ENCODE measurements at places on chromosomes 11 and 22.

GRCh38 chr22:50282361-50283155 is 12.4 kb upstream of the MAPK11 start:
- no peak for DNase-seq

GRCh38 chr11:69364921-69365320 is 71.0 kb downstream of the MYEOV start:
- no peak for DNase-seq

- DNase-seq = no peak
These were observed 35.9 kb upstream of the SESN3 start for GRCh38 chr11:95266751-95267374.

DNA sequence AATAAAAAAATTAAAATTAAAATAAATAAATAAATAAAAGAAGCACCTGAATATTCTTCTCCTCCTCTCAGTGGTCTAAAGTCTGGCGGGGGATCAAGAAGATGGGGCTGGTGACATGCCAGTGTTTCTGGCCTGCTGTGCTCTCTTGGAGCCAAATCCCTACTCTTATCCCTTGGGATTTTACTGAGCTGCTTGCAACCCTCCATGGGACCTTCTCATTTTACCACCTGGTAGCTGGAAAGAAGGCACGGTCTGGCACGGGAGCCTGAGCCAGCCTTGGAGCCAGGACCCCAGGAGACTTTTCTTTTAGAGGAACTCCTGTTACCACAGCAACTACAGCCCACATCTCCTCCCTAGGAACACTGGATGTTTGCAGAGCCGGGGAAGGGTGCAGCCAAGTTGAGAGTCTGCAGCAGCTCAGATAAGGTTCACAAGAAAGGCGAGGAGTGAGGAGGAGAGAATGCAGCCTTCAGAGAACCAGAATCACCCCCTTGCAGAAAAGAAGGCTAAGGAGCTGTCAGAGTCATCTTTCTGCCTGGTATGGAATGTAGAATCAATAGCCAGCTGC is 21.4 kb downstream of the CD6 start:
- DNase-seq = no peak

- no peak for DNase-seq
These were observed 154.6 kb upstream of the TRPC6 start for GRCh38 chr11:101738452-101738851.

GRCh38 chr11:43954241-43954640 is 11.8 kb downstream of the C11orf96 start:
- DNase-seq = no peak

GRCh38 chr22:38174626-38175025 is 7.0 kb downstream of the PLA2G6 start:
- DNase-seq = no peak

Data from stimulated activated CD4-positive, alpha-beta T cell treated with anti-CD3 and anti-CD28 coated beads, Interleukin-12 subunit alpha, Interleukin-12 subunit beta, amount 100 ng/mL, for 4 hours (primary cell).